ENCODE measurements at places on chromosomes 16 and 17.

DNA sequence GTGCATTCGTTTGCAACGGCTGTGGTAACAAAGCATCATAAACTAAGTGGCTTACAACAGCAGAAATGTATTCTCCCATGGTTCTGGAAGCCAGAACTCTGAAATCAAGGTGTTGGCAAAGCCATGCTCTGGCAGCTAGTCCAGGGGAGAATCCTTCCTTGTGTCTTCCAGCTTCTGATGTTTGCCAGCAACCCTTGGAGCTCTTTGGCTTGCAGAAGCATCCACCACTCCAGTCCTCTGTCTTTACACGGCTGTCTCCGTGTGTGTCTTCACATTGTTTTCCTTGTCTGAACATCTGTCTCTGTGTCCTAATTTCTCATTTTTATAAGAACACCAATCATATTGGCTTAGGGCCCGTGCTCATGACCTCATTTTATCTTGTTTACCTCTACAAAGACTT lies 265.3 kb upstream of the HSBP1 start:
- no peak for DNase-seq

GRCh38 chr16:11740567-11740966 lies 2.1 kb downstream of the TXNDC11 start:
- DNase-seq = no peak

DNA sequence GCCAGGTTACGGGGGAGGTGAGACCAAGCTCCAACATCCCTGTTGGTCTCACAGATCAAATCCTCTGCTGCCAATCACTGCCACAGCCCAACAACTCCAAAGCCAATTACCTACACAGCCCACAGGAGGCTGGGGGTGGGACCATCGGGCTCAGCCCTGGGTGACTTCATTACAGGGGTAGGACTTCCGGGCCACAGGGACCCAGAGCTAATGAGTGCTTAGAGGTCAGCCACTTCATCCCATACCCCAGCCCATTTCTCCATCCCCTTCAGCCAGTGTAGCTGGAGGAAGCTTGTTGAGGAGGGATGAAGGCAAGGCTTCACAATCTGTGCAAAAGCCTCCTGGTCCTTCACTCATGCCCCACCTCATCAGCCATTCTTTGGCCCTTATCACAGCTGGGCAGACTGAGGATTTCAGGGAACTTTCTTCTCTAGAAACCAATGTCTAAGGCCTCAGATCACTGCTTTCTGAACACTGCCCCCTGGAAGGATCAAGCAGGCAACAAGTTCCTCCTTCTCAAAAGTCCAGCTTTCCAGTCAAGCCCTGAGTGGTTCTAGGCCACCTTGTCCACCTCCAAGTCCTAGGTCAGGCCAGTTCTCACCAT lies 5.8 kb downstream of the FOXN1 start:
- DNase-seq = no peak

DNA sequence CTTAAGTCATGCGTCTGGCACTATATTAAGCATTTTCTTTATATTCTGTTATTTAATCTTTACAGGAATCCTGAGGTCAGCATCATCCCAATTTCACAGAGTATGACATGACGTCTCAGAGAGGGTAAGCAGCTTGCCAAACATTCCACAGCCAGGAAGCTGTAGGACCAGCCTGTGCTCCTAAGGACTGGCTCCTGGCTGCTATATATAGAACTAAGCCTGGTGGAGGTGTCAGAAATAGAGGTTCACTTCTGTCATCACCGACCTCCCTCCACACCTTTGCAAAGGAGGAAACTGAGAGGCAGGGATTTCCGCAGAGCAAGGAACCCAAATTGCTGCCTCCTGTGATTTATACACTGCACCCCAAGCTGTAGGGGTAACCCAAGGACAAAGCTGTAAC lies 37.9 kb upstream of the NDRG4 start:
- DNase-seq = no peak

DNA sequence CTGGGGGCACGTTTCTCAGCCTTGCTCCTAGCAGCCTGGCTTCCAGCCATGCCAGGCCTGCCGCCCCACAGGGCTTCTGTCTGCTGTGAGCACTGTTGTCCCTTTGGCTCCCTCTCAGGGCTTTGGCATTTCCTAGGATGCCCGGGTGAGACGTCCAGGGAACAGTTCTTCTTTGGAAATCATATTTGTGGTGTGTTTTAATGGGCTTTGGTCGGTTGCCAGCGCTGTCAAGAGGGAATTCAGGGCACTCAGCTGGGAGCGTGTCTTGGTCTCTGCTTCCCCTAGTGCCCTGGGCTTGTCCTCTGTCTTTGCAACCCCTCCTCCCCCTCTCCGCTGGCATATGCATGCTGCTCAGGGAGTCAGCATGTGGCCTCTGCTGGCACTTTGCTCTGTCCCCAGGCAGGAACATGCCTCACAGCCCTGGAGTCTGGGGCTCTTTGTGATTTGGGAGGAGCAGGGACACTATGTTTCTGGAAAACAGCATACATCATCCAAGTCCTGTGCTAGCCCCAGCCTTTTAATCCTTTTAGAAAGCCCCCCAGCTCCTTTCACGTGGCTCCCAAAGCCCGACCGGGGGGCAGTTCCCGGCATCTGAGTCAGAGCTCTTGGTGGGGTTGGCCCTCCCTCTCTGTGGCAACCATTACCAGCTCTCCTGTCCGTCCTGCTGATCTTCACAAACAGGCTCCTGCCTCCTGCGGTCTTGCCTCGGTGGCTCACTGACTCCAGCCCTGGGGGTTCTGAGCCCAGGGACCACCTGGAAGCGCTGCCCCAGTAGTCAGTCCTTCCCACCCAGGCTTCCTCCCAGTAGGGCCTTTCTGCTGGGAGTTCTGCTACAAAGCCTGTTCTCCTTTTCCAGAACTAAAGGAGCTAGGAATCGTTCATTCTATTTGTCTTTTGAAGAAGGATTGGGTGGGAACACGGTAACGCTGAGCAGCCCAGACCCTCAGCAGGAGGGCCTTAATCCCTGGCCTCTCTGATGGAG lies 26.7 kb downstream of the SAP30BP start:
- no peak for DNase-seq

DNA sequence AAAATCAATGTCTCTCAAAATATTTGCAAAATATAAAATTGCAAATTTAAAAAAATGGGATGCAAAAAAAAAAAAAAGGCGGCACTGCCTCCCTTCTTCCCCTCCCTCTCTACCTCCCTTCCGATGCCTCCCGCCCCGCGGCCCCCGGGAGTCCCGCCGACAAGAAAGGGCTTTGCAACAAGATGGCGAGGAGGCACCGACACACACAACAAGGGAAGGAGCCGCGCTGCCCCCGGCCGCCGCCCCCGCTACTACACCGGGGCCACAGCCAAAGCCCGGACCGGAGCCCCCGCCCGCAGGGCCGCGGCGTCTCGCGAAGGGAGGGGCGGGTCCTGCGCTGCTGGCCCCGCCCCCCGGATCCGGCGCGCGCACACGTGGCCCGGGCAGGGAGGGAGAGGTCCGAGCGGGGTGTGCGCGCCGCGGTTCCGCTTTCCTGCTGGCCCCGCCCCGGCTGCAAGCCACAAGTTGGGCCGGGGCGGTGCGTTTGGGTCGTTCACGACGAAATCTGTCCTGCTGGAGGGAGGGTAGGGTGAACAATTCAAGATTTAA lies at the start of gene MNT:
TSS of gene MNT (minus strand) at position 184 of the 549 bp plus-strand sequence. CDS start 348 bp downstream, outside the sequence.
- DNase-seq = peak; percentile 92

DNA sequence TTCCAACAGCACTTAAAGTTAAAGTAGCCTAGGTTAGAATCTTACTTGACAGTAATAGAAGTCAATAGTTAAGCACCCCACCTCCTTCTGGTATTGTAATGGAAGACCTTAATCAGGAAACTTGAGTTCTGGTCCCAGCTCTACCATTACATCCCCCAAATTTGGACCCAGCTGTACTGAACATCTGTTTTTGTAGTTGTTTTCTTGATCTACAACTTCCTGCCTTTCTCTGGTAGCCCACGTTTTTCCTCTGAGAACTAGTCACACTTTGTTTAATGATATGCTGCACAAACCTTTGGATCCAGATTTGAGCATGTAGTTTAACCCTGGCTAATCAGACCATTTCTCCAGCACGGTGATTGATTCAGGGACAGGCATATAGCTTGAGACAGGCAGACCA lies 505.0 kb downstream of the HS3ST4 start:
- no peak for DNase-seq

DNA sequence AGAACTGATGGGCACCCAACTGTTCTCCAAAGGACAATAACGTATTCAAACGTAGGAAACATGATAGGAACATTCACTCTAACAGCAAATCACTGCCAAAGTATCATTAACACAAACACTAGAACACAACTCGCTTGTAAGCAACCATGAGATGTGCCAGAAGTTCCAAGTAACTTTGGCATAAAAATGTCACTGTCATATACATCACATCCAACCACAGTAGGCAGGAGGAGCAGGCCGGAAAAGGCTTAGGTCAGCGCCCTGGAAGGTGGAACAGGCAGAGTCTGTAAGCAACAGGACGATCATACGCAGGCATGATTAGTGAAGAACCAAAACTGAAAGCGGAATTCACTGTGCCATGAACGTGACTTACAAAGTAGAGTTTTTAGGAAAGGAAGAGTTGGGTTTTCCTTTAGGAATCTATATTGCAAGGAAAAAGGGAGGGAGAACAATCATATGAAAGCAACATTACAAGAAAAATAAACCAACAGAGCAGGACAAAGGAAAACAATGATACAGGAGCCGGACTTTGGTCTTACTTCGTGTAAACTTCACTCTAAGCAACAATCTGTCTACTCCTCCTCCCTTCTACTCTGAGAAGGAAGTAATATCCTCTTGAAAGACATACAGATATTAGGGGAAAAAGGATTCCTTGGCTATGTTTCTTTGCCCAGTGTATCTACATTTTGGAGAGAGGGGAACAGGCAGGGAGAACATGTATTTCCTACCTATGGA lies 52.3 kb downstream of the YWHAE start:
- DNase-seq = no peak

DNA sequence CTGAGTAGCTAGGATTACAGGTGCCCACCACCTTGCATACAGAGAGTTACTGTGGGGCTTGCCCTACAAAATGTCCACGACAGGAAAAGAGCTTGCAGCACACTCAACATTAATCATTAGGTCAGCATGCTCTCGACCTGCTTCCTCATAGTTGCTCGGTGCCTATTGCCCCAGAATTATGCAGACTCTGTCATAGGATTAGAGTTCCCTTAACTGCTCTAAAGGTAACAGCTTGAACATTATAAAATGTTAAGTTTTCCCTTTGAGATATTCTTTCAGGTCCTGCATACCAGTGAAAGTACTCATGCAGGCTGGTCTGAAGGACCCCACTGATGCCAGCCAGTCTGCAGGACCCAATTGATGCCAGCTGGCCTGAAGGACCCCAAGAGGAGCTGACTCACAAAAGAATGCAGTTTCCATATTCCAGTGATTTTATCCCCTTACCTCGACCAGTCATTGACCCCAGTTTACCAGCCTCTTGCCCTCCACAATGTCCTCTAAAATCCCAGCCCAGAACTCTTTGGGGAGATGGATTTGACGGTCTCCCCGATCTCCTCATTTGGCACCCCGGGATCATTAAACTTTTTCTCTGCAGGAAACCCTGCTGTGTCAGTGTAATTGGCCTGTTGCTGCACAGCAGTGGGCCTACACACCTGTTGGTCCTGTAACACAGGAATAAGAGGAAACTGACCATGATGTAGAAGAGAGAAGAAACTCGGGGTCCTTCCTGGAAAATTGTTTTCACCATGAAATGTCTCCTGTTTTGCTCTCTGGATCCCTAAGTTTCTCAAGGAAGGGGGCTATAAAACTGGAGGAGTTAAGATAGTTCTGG lies 10.6 kb downstream of the ICAM2 start:
- peak; percentile 44 for DNase-seq

DNA sequence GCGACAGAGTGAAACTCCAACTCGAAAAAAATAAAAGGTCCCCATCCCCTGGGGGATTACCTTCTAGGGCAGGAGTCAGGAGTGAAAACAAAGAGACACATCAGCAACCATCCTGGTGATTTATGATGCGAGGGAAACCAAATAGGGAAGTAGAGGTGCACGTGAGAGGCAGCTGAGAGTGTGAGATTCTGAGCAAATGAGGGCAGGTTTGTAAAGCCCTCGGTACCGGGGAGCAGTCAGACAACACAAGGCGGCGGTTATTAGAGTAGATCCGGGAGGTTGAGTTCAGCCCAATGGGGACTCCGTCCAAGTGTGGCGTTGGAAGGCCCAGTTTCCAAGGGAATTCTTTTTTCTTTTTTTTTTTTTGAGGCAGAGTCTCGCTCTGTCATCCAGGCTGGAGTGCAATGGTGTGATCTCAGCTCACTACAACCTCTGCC lies 7.4 kb upstream of the ARMC7 start:
- peak; percentile 71 for DNase-seq

GRCh38 chr17:27545562-27546229 lies 85.3 kb upstream of the LGALS9 start:
- DNase-seq = peak; percentile 75

DNA sequence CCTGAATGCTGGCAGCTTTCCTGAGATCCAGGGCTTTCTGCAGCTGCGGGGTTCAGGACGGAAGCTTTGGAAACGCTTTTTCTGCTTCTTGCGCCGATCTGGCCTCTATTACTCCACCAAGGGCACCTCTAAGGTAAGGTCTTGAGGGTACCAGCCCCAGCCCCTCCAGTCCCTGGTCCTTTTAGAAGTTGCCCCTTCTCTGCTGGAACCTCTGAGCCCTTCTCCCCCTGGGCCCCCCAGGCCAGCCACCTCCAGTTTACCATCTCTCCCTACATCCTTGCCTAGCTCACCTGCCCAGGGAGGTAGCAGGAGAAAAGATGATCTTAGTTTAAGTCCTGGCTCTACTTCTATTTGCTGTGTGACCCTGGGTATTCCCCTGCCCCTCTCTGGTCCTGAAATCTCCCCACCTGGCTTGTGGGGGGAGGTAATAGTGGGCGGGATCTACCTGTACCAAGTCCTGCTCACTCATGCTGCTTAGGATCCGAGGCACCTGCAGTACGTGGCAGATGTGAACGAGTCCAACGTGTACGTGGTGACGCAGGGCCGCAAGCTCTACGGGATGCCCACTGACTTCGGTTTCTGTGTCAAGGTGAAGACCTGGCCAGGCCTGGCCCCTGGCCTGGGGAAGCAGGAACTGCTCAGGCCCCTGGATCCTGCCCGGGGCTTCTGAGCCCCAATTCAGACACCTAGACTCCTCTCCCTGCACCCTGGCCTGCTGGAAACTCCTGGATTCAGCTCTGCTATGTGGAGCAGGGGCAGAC lies 6.5 kb downstream of the GRB7 start:
- no peak for DNase-seq

GRCh38 chr16:81623365-81624102 lies 155.6 kb upstream of the PLCG2 start:
- peak; percentile 32 for DNase-seq

DNA sequence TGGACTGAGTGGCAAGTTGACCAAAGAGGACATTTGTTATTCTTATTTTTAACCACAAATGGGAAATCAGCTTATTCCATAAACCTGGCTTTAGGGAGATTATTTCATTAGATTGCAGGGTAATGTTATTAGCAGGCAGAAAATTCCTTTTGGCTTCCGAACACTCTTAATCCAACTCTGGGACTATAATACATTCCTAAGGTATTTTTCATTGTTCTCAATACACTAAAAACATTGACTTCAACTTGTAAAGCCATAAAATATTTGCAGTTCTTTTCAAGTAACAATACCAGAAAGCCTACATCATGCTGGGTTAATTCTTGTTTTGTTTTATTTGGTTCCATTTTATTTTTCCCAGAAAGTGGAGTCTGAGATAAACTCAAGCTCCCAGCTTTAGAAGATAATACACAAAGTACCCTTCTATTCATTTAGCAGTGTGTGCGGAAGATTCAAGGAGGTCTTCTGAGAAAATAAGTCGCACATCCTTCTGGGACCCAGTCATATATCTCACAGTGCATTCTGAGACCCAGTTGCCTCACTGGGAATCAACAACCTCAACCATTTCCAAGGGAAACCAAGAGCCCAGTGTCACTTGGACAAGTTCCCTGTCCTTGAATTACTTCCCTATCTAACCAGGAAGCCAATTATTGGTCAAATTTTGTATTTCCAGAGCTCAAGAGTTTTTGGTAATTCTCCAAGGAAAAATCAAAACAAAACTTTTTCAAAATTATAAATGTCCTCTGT lies 389.6 kb upstream of the DYNLRB2 start:
- no peak for DNase-seq

All from MV-4-11 (cell line).